ENCODE measurements at places on chromosomes 4 and X. TPM values are rescaled to one million over a fixed set of nuclear protein-coding genes. Genes with fewer than 3 reads are reported as not detected.

The NPNT gene
- 31.0 TPM for total RNA-seq

- no peak for DNase-seq
Observed at GRCh38 chrX:26918631-26919030, 544.5 kb downstream of the PPP4R3C start.

DNA sequence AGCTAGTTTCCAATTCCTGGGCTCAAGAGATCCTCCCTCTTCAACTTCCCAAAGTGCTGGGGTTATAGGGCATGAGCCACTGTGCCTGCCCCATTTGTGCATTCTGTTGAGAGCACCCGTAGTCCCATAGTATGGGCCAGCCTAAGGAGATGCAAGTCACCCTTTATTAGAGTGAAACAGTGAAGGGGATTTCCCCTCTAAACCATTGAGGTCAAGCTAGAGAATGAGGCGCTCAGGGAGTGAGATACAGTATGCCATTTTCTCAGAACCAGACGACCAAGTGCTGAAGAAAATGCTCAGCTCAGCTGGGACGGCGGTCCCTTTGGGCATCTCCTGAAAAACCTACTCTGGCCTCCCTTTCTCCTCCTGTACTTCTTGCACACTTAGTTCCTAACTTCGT lies 18.7 kb downstream of the RNF4 start:
- no peak for DNase-seq

GRCh38 chr4:47032405-47033106 lies 1.2 kb downstream of the GABRB1 start:
- peak; percentile 68 for DNase-seq

DNA sequence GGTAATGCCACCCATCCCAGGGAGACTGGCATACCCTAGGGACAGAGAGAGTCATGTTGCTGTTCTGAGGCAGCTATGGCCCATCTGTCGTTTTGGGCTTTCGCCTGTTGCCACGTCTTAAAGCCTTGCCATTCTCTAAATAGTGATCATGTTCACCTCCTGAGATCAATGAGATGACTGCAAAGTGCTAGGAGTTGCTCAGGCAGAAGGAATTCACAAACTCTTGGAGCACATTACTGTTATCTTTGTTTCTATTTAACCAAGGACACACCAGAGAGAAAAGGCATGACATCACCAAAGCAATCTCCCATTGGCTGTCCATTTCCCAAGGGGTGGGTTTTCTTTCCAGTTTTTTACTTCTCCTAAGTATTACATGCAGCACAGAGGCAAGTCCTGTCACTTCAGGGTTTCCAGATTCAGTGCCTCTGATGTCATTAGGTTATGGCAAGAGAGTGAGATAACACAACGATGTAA lies 37.1 kb upstream of the SETD7 start:
- DNase-seq = no peak

The DCX gene
- 389 TPM for total RNA-seq

- no peak for DNase-seq
Observed at GRCh38 chr4:5618051-5618960, 90.1 kb downstream of the EVC2 start.

The HELT gene
- total RNA-seq = not detected

DNA sequence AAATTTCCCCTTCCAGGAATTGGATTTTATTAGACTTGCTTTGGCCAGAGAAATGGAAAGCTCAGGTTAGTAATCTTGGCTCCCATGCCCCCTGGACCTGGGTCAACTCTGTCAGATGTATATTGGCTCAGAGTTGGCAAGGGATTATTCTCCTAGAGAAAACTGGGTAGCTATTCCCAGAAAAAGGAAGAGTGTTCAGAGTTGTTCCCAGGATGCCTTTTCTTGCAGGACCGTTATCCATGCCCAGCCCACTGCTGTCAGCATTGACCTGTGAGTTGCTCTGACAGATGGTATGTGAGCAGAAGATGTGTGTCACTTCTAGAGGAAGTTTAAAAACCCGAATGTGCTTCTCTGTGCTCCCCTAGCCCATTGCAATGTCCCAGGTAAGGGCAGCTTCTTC lies 509.9 kb upstream of the ZFP42 start:
- no peak for DNase-seq

GRCh38 chr4:10688846-10689245 lies 4.3 kb upstream of the CLNK start:
- no peak for DNase-seq
